ENCODE measurements at places on chromosomes 2 and 18.
A peak's percentile ranks its signal among the peaks of the same experiment; 100 is the strongest.

GRCh38 chr2:113886479-113887008, 3.3 kb upstream of the ACTR3 start:
- no peak for DNase-seq

GRCh38 chr18:10523544-10523943, 2.3 kb upstream of the NAPG start:
- DNase-seq: no peak

- no peak for DNase-seq
These were observed 307.3 kb upstream of the FBXO11 start for GRCh38 chr2:48213646-48214045.

- peak; percentile 17 for DNase-seq
These were observed 46.7 kb upstream of the KCNF1 start for GRCh38 chr2:10864861-10865636.

GRCh38 chr2:213189001-213189899, 37.8 kb upstream of the IKZF2 start:
- no peak for DNase-seq

- no peak for DNase-seq
These were observed 73.9 kb downstream of the MAP4K4 start for GRCh38 chr2:101771227-101771902.

DNA sequence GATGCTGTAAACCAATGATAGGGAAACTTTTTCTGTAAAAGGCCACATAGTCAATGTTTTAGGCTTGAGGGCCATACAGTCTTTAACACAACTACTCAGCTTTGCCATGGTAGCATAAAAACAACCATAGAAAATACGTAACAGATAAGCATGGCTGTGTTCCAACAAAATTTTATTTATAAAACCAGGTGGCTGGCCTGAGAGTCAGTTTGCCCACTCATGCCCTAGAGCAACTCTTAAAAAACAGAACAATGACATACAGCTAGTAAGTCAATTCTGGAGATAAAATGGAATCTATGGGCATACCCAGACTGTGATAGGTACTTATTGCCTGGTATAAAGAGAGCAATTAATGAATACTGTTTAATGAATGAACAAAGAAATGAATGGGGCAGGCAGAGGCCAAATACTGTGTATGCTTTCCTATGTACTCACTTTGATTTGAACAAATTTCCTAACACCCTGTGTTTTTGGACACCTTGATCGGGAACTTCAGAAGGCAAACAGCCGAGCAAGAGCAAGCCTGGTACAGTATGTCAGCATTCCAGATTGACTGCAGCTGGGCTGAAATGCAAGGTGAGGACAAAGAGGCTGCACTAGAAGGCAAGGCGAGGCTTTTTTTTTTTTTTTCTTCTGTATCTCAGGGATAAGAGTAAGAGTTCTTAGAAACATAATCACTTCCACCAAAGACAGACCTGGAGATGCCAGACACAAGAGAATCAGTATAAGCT, 315.3 kb downstream of the CLIP4 start:
- DNase-seq: no peak

DNA sequence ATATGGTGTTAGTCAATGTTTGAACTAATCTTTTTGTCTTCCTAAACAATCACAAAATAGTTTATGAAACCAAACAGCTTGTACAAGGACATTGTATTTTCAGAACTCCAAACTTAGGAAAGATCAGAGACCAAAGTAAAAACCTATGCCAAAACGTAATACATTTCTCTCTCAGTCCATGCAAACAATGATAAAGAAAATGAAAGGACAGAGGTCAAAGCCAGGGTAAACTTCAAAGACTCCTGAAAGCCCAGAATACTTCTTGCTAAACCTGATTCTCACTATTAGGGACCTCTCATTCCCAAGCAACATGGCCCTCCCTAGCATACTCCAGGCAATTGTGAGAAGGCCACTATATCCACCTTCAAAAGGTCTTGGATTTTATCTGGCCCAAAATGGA, 105.1 kb upstream of the GALNT5 start:
- DNase-seq: no peak

- no peak for DNase-seq
These were observed 35.4 kb downstream of the ANKRD29 start for GRCh38 chr18:23627321-23627720.

- DNase-seq: peak; percentile 0
These were observed 766 bp downstream of the CCDC85A start for GRCh38 chr2:56184500-56185011.

GRCh38 chr2:182605166-182605565, 110.9 kb upstream of the DNAJC10 start:
- no peak for DNase-seq

GRCh38 chr2:45124456-45124855, 115.2 kb upstream of the SIX2 start:
- no peak for DNase-seq

- DNase-seq: no peak
These were observed 45.5 kb upstream of the FRZB start for GRCh38 chr2:182911813-182912517.

All from stimulated activated CD4-positive, alpha-beta T cell treated with anti-CD3 and anti-CD28 coated beads, Interleukin-1b, Interleukin-23, amount 100 ng/mL, for 4 hours (primary cell).